ENCODE measurements at places on chromosomes 6 and 20.

- no peak for DNase-seq
Measured at GRCh38 chr6:158517581-158517980, 42.3 kb upstream of the TMEM181 start.

DNA sequence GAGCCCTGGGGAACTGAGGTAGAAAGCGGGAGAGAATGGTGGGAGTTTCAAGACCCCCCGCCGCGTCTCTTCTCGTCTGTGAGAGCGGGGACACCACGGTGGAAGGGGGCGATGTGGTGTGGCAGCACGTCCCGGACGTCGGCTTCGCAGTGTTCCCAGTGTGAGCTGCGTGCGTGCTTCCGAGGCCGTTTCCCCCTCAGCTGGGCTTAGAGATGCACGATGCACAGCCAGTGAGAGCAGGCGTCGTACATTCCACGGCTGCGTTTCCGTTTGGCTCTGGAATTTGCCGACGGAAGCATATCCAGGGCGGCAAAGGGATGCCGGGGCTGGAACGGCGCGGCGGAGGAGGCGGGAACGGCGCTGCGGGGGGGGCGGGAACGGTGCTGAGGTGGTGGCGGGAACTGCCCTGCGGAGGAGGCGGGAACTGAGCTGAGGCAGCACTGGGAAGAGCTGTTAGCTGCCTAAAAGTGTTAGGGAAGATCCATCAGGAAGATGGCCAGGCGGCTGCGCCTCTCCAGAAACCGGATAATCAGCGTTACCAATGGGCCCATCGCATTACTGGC is 37.7 kb downstream of the KIF25 start:
- peak; percentile 86 for DNase-seq

DNA sequence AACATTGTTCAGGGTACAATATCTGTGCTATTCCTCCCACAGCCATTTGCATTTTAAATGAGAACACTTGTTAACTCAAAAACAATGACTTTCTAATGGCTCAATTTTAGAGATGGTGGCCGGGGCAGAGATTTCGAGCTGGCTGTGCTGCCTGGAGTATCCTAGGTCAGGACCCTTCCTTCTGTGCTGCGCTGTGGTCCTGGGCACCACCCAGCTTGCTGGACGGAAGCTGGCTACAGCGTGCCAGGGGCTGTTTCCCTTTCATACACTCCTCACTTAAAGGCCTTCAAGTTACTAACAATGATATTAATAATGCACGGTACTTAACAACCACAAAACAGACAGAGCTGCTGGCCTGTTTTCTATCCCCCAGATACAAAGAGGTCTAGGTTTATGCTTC is 194.4 kb upstream of the CST7 start:
- no peak for DNase-seq

DNA sequence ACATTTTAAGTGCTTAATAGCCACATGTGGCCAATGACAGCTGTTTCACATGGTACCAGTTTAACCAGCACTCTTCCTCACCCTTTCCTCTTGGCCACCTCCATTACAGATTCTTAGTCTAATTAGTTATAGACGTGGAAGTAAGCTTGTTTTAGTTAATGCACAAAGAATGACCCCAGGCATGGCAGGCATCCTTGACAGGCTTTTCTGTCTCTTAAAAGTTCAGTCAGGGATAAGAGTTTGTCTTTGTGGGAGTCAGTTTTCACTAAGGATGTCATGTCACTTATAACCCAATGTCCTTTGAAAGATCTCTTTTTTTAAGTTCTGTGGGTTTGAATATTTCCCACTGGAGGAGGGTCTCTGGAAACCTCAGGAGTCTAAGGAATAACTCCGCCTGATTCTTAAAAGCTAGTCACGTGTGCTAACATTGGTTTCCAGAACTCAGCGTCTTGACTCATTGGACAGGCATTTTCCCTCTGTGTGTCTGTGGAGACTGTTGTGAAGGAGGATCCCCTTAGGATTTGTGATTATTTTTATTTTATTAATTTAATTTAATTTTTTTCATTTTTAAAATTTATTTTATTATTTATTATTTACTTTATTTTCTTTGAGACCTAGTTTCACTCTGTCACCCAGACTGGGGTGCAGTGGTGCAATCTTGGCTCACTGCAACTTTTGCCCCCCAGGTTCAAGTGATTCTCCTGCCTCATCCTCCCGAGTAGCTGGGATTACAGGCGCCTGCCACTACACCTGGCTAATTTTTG is 171.4 kb downstream of the ZFAND3 start:
- no peak for DNase-seq

DNA sequence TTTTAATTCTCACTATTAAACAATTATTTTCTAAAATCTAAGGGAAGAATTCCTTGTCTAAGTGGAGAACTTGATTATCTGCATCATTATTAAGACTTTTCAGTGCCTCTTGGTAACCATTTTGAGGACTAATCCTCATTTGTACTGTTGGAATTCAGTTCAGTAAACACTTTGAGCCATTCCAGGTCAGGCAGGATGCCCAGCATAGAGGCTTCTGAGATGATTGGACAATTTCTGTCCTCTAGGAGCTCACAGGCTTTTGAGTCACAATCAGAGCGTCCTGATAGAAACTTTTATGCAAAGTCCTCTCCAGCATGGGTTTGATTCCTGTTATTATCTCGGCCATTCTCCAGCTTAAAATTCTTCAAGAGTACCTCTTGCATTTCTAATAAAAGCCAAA is 1304.6 kb downstream of the EPHA7 start:
- no peak for DNase-seq

GRCh38 chr20:9460518-9460917 is 53.9 kb upstream of the LAMP5 start:
- DNase-seq: no peak

DNA sequence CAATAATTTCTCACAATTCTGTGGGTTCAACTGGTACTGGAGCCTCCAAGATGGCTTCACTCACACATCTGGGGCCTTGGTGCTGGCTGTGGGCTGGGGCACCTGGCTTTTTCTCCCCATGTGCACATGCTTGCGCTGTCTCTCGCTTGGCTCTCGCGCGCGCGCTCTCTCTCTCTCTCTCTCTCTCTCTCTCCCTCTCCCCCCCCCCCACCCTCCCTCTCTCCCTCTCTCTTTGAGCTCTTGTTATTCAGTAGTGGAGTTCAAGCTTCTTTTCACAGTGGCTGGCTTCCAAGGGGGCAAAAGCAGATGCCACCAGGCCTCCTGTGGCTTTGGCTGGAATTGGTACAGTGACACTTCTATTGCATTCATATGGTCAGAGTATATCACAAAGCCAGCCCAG is 10.8 kb upstream of the TBCC start:
- DNase-seq: peak; percentile 14

GRCh38 chr6:77461796-77462195 is 1.5 kb downstream of the HTR1B start:
- no peak for DNase-seq

- DNase-seq: no peak
Measured at GRCh38 chr20:40686434-40686882, 2.6 kb downstream of the MAFB start.

- no peak for DNase-seq
Measured at GRCh38 chr20:2545594-2545993, 9.2 kb downstream of the TMC2 start.

- DNase-seq: peak; percentile 85
Measured at GRCh38 chr20:58870293-58871014, 17.9 kb downstream of the GNAS start.

DNA sequence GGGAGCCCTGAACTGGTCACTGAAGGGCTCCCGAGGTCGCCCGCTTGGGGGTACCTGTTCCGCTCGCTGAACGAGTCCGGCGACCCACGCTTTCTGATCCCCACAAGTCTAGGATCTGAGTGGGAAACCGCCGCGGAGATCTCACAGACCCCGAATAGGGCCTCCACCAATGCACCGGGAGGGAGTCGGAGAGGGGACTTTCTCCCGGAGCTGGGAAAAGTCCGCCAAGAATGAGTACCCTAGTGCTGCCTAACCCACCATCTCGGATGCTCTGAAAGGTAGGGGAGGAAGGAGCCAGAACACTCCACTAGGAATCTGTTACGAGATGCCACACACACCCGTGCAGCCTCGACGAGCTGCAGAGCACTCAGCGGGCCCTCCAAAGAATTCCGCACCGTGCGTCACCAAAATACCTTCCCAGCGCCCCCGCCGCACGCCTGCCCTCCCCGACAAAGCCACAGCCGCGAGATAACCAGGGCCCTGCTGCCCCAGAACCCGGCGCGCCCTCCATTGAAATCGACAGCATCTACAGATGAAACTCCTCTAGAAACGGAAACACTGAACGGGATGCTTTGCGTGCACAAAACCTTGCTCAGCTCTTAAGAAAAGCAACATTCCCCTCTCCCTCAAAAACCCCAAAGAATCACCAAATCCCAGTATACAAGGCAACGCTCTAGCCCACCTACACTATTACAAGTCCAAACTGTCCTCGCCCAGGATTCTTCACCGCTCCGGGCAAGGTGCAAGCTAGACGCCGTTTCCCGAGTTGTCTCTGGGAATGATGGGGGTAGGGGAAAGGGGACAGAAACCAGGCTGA is 686 bp downstream of the COL12A1 start:
- peak; percentile 70 for DNase-seq

DNA sequence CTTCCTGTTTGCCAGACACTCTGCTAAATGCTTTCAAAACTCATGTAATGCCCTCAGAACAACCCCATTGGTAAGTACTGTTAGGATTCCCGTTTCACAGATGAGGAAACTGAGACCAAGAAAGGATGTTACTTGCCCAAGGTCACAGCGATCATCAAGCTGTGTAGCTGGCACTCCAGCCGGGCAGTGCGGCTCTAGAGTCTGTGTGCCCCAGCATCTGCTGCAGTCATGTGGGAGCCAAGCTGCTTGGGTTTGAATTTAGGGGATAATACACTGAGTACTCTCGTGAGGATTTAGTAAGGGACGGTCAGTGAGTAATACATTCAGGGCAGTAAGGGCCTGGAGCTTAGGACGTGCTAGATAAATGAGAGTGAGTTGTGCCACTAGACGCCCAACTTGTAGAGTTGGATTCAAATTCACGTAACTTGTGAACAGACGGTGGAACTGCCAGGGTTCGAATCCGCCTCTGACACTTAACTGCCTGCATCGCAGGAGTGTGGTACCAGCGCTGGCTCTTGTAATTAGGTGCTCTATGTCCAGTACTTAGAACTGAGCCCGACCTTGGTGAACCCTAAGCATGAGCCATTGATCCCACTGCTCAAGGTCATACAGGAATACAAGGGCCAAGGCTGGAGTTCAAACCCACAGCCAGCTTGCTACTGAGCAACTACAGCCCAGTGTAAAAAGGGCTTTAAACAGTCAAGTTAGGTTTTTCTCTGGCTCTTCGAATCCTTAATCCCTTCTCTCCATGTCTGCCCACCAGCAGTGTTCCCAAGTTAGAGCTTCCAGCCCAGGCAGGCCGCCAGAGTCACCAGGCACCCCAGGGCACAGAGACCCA is 70.2 kb downstream of the EYA2 start:
- DNase-seq: no peak

- peak; percentile 72 for DNase-seq
Measured at GRCh38 chr20:373171-373890, 7.2 kb upstream of the TRIB3 start.

GRCh38 chr6:139528471-139528870 is 154.0 kb upstream of the CITED2 start:
- no peak for DNase-seq

DNA sequence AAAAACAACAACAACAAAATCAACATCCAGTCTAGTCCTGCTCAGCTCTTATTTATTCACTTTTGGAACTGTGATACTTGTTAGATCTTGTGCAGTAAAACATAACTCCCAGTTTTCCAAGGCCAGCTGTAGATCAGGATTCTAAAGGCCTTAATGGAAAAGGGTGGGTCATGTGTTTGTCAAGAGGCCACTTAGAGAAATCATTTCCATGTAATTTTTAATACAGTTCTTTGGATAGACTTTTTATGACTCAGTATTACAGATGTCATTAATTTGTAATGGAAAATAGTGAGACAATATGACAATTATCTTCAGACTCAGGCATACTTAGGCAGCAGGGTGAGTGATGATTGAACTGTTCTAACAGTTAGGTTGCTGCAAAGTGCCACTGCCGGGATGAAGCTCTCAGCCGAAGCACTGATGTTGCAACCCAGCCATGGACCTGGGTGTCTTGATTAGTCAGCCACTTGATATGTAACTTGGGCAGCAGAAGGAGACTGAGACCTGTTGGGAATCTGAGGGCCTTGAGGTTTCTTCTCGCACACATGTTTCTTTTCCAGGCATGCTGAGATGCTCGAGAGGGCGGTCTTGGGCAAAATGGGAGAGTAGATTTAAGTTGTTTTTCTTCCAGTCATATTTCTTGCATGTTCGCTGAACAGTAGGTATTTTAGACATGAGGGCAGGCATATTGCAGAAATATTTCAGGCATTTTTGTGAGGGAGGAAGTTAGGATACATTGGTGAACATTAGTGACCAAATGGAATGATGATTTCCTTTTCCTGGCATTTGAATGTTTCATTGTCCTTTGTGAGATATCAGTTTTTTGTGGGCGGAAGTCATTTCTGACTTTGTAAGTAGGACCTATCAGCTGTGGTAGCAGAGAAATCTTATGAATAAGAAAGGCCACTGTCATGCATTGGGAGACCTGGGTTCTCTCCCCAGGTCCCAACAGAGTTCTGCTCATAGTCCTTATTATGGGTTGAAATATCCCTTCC is 52.3 kb downstream of the SLX4IP start:
- peak; percentile 47 for DNase-seq

- no peak for DNase-seq
Measured at GRCh38 chr6:149438855-149439254, 38.8 kb downstream of the SUMO4 start.

DNA sequence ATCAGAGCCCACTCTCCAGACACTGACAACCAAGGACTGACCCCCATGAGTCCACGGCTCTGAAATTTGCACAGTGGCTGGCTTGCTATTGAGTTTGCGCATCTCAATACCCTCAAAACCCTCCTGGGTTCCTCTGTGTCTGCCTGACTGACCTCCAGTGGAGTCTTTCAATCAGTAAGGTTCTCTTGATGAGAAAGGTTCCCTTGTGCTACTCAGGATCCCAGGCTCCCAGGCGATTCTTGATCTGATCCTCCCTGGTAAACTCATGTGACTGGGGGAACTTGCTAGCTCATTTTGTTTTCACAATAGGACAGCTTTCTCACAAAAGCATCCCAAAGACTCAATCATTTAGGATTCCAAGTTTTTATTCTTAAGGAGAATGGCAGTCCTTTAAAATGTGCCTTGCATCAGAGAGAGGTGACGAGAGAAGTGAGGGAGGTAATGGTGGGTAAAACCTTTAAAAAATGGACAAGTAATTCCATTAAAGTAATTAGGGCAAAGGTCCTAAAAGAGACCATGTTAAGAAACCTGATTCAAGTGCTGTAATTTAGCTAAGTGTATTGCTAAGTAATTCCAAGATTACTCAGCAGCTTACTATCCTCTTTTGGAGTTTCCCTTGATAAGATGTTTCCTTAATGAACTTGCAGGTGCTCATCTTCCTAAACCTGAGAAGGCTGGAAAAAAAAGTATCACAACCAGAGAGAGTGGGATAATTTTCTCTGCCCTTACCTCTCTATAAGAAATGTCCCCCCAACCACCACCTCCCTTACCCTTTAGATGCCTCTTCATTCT is 304.7 kb upstream of the SGK1 start:
- DNase-seq: no peak

DNA sequence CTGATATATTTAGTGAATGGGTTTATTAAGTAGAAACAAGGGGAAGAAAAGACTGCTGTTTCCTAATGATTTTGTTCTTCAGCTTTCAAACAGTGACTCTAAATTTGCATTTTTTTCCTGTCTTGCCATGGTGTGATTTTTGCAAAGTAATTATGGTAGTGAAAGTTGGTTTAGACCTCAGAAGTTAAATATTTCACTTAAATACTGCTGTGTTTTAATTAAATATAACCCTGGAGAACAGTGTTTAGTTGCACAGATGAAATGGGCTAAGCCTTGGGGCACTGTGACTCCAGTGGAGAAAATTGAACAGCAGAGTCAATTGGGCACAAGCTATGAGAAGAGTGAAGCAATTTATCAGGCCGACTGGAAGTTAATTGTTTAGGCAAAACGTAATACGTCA is 111.1 kb upstream of the MCHR2 start:
- no peak for DNase-seq
